ENCODE measurements at places on chromosomes 11 and 22. TPM values are rescaled to one million over a fixed set of nuclear protein-coding genes. Genes with fewer than 3 reads are reported as not detected.

- DNase-seq = no peak
These were observed 5.1 kb upstream of the PPP6R3 start for GRCh38 chr11:68455485-68455884.

RIBC2 gene
- total RNA-seq = 2.1 TPM

- no peak for DNase-seq
These were observed 17.7 kb downstream of the DNAJC24 start for GRCh38 chr11:31387379-31387778.

MIAT gene
- total RNA-seq = 2.5 TPM

DNA sequence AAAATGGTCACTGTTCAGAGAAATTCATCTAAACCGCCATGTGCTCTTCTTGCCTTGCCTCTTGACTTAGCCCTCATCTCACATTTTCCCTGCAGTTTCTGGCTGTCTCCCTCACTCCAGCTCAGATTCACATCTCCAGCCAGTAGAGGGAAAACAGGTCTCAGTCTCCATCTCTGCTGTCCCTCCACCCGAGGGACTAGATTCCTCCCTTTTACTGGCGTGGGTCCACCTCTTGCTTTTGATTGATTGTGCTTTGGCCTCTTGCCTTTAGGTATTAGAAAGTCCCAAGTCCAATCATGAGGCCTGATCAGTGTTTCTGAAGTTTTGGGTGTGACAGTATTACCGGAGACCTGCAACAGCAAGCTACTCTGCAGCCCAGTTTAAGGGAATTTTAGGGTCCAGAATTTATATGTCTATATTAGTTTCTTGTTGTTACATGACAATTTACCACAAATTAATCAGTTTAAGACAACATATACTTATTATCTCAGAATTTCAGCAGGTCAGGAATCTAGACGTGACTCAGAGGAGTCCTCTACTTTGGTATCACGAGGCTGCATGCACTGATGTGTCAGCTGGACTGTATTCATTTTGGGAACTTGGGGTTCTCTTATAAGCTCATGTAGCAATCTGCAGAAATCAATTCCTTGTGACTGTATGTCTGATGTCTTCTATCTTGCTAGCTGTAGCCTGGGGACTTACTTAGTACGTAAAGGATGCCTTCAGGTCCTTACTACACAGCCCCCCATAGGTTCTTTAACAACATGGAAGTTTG, 805.2 kb upstream of the CCDC90B start:
- no peak for DNase-seq

- DNase-seq = no peak
These were observed 55.7 kb downstream of the SYTL2 start for GRCh38 chr11:85755285-85755684.

RRP8 gene
- 11.3 TPM for total RNA-seq

SSTR3 gene
- not detected for total RNA-seq

GRCh38 chr11:34915136-34916014, 804 bp downstream of the APIP start:
- peak; percentile 38 for DNase-seq

DNA sequence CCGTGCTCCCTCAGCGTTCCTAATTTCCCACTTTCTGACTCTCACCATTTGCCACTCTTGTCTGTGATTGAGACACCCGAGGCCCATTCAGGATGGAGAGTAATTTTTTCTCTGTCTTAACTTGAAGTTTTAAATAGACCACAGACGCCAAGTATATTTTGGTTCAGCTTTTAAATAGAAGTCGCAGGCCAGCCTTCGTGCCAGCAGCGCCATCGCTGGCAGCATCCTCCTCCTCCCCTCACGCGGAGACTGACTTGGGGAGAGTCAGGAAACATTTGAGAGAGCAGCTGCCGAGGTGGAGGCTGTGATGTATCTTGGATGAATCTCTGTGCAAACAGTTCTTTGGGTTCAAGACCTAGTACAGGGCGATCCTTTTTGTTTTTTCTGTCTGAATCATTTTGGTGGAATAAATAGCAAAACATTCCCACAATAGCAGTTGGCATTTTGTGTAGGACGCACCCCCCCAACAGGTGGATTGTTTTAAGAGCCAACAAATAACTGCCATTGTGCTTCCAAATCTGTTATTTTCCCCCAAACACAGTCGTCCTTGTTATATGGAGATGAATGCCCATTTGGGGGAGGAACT, 889 bp upstream of the DMC1 start:
- peak; percentile 21 for DNase-seq

- DNase-seq = no peak
These were observed 945.7 kb downstream of the DLG2 start for GRCh38 chr11:84681456-84681855.

GRCh38 chr22:19714312-19715187, at the start of gene SEPTIN5:
Gene SEPTIN5 (plus strand): TSS chr22:19714503. CDS start chr22:19714589, 86 bp downstream.
- no peak for DNase-seq

GRCh38 chr11:64870176-64870892, 8.1 kb downstream of the EHD1 start:
- no peak for DNase-seq

DNA sequence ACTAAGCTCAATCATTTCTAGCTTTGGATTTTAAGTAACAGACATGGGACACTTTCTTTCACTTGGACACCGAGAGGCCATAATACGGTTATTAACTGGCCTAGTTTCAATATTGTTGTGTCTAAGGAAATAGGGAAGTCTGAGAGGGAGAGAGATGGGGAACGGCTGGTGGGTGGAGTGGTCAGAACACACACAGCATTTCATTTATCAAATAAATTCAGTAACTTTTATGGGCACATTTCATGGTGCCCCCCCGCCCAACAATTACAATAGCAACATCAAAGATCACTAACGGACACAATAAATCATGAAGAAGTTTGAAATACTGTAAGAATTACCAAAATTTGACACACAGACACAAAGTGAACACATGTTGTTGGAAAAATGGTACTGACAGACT, 10.7 kb downstream of the PRPF19 start:
- DNase-seq = no peak

DNA sequence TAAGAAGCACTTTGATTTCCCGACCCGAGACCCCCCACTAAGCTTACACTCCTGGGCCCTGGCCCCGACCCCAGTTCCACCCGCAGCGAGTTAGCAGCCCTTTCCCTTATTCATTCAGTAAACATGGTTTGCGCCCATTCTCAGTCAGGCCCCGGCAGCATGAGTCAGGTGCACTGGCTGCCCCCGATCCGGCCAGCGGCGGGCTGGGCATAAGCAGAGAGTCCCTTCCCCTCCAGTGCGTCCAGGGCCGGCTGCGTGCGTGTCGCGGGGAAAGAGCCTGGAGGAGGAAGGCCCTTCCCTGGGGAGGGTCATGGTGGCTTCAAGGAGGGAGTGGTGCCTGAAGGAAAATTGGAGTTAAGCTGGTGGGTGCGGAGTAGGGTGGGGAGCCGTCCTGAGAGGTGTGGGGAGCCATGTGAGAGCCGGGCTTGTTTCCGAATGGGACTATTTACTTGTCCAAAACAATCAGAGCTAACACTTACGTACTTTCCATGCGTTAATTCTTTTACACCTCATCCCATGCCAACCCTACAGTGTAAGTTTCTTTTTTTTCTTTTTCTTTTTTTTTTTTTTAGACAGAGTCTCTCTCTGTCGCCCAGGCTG, 657 bp downstream of the IGHMBP2 start:
- DNase-seq = peak; percentile 1

PKDREJ gene
- total RNA-seq = 0.10 TPM

GRCh38 chr11:75352588-75353206, 1.2 kb upstream of the ARRB1 start:
- no peak for DNase-seq

DNA sequence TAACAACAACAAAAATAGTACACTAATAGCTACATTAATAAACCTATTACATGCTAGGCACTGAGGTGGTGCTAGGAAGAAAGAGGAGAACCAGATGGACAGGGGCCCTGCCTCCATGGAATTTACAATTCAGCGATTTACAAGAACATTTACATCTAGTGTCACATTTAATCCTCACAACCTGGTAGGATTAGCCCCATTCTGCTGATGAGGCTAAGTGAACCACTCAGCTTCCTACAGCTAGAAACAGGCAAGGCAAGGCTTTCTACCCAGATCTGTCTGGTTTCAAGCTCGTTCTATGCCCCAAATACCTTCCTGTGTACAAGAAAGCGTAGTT, 368.4 kb downstream of the BUD13 start:
- DNase-seq = no peak

DNA sequence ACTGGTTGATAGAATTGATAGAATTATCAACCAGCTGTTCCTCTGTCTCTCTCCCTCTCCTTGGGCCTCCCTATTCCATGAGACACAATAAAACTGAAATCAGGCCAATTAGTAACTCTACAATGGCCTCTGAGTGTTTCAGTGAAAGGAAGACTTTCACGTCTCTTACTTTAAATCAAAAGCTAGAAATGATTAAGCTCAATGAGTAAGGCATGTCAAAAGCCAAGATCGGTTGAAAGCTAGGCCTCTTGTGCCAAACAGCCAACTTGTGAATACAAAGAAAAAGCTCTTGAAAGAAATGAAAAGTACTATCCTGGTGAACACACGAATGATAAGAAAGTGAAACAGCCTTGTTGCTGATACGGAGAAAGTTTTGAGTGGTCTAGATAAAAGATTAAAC, 16.6 kb downstream of the PIH1D2 start:
- DNase-seq = no peak

KRTAP5-2 gene
- 3.1 TPM for total RNA-seq
